ENCODE measurements at places on chromosomes 11 and 22. TPM values are rescaled to one million over a fixed set of nuclear protein-coding genes. Genes with fewer than 3 reads are reported as not detected.

ACR gene
- not detected for total RNA-seq

- DNase-seq, result no peak
Observed at GRCh38 chr11:1077033-1077416, 2.4 kb downstream of the MUC2 start.

IL10RA gene
- total RNA-seq, result not detected

NCR3LG1 gene
- 4.6 TPM for total RNA-seq

DNA sequence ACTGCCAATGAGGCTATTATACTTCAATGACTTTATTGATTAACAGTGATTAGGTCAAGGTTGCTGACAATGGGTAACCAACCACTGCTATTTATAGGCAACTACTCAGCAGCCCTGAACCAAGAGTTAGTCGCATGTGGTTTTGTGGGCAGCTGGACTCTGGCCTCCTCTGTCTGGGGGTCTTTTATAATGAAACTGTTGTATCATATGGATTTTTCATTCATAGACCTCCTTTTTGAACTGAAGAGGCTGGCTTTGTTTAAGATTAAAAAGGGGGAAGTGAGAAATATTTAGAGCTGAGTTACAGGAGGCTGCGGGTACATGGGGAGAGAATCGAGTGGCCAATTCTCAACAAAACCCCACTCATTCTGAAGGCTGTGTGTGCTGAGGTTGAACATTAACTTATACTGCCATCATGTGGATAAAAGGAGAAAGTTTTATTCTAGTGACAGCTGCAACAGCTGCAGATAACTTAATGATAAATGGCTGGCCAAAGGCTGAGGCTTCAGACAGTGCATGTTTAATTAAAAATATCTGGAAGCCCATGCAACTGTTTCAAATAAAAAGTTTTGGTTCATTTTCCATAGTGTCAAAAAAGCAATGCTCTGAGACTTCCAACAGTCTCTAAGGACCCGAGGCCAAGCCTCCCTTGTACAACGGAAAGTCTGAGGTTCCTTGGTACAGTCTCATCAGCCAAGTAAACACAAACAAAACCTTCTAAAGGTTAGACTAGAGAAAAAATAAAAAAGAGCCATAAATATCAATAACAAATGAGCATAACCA, 682.6 kb downstream of the KCNA4 start:
- DNase-seq, result peak; percentile 84

NPAS4 gene
- not detected for total RNA-seq
